MV-4-11 (cell line): ENCODE measurements at places on chromosomes 16 and 17.

- DNase-seq, result no peak
These were observed 63.2 kb downstream of the CLEC19A start for GRCh38 chr16:19348578-19349315.

- DNase-seq, result no peak
These were observed 62.1 kb upstream of the TNRC6A start for GRCh38 chr16:24667244-24667764.

GRCh38 chr17:4739122-4740024, at the start of the genes CXCL16 and ZMYND15:
CXCL16 (minus strand) TSS chr17:4739928; CDS start chr17:4739339, 589 bp downstream.
ZMYND15 (plus strand) TSS chr17:4739833; CDS start chr17:4740549, 716 bp downstream.
- DNase-seq, result no peak

DNA sequence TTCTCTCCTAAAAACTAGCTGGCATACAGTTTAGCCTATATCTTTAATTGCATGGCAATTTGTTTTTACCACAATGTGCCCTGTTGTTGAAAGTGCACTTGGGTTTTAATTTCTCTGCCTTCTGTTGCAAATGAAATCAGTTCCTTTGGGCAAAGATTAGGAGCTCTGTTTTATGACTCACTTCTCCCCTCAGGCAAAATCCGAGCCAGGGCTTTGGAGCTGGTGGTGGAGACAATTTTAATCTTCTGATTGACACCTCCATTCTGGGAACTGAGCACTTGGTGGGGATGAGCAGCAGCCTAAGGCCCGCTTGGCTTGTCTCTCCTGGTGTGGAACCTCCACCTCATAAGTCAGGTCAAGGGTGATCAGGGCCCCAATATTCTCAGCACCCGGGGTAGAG, 13.3 kb upstream of the MYH8 start:
- no peak for DNase-seq

DNA sequence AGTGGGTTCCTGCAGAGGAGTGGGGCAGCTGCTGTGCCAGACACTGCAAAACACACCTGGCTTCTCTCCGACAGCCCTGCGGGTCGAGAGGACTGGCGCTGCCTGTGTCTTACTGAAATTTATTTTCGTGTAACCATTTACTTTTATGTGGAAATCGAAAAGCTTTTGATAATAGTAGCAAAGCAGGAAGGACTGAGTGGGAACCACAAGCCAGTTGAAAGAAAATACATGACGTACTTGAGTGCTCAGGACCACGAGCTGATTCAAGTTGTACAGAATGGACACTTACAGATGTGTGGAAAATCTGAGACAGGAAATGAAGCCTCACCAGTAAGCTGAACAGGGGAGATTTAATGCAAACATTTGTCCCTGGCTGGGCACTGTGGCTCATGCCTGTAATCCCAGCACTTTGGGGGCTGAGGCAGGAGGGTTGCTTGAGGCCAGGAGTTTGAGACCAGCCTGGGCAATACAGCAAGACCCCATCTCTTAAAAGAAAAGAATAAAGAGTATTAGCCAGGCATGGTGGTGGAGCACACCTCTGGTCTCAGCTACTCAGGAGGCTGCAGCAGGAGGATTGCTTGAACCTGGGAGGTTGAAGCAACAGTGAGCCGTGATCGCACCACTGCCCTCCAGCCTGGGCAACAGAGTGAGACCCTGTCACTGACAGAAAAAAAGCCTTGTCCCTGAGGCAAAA, 11.3 kb upstream of the RPL13 start:
- no peak for DNase-seq

GRCh38 chr16:66006485-66006884, 360.0 kb upstream of the CDH5 start:
- no peak for DNase-seq

- no peak for DNase-seq
These were observed 19.6 kb downstream of the MED13 start for GRCh38 chr17:62045517-62045916.

- no peak for DNase-seq
These were observed 102.8 kb upstream of the CCL1 start for GRCh38 chr17:34465789-34466188.

- no peak for DNase-seq
These were observed 211.7 kb downstream of the FTO start for GRCh38 chr16:53915452-53916160.

DNA sequence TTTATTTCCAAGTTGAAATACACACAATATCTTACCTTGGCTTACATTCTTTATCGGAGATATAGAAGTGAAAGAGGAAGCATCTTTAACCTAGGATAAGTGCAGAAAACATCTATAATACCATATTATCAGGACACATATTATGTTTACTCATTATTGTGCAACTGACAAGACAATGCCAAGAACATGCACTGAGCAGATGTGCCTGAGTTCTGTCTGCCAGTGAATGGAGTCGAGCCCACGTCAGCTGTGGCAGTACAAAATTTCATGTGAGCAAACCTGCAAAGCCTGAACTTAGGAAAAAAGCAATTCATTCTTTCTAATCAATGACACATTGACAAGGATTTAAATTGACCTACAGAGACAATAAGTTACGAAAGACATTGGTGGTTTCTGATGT, 154.4 kb downstream of the AXIN2 start:
- DNase-seq, result peak; percentile 38

GRCh38 chr16:80526418-80527061, 14.3 kb upstream of the DYNLRB2 start:
- peak; percentile 47 for DNase-seq
